ENCODE measurements at places on chromosomes 6 and 20. TPM values are rescaled to one million over a fixed set of nuclear protein-coding genes. Genes with fewer than 3 reads are reported as not detected.

ZNF831 gene
- total RNA-seq, result not detected

C6orf163 gene
- 0.44 TPM for total RNA-seq

SLC22A1 gene
- not detected for total RNA-seq

FAM50B gene
- total RNA-seq, result 8.5 TPM

MICB gene
- total RNA-seq, result 2.2 TPM

NANP gene
- total RNA-seq, result 4.1 TPM

TINAG gene
- not detected for total RNA-seq

CST5 gene
- not detected for total RNA-seq

RNF144B gene
- total RNA-seq, result 0.64 TPM

WFDC12 gene
- total RNA-seq, result not detected

PLCB4 gene
- total RNA-seq, result 0.29 TPM

NECAB3 gene
- 27.5 TPM for total RNA-seq

LPIN3 gene
- 10.0 TPM for total RNA-seq

SPATS1 gene
- total RNA-seq, result not detected

VGLL2 gene
- total RNA-seq, result not detected

KPNA5 gene
- 6.7 TPM for total RNA-seq

HIVEP2 gene
- 9.8 TPM for total RNA-seq

CCDC170 gene
- total RNA-seq, result 0.31 TPM

DCBLD1 gene
- total RNA-seq, result 13.5 TPM

NOTCH4 gene
- 5.3 TPM for total RNA-seq

KCNQ5 gene
- total RNA-seq, result 0.24 TPM

HLA-DQB2 gene
- not detected for total RNA-seq

CGA gene
- total RNA-seq, result not detected

PRL gene
- total RNA-seq, result not detected

XKR7 gene
- total RNA-seq, result not detected

ZBTB46 gene
- total RNA-seq, result 6.2 TPM

SH3BGRL2 gene
- 1.8 TPM for total RNA-seq

KCNK5 gene
- total RNA-seq, result not detected

C6orf58 gene
- total RNA-seq, result 0.15 TPM

BTN1A1 gene
- total RNA-seq, result not detected

NKAIN2 gene
- total RNA-seq, result not detected

ITPR3 gene
- 12.8 TPM for total RNA-seq

UBR2 gene
- total RNA-seq, result 16.2 TPM

CTCFL gene
- total RNA-seq, result not detected

ULBP3 gene
- 3.0 TPM for total RNA-seq

HCRTR2 gene
- total RNA-seq, result not detected

TSHZ2 gene
- 16.7 TPM for total RNA-seq

SLC17A2 gene
- total RNA-seq, result not detected

ANGPT4 gene
- total RNA-seq, result 0.05 TPM

SNAI1 gene
- 5.1 TPM for total RNA-seq

ELOVL4 gene
- total RNA-seq, result 2.7 TPM

CFB gene
- 56.5 TPM for total RNA-seq

SYNJ2 gene
- total RNA-seq, result 6.3 TPM

NNAT gene
- not detected for total RNA-seq

MTFR2 gene
- total RNA-seq, result 1.5 TPM

APMAP gene
- total RNA-seq, result 60.8 TPM

C6orf52 gene
- total RNA-seq, result not detected

MOCS1 gene
- 18.9 TPM for total RNA-seq

TNNC2 gene
- not detected for total RNA-seq

PDYN gene
- not detected for total RNA-seq

LINC00237 gene
- not detected for total RNA-seq

EBF4 gene
- 0.49 TPM for total RNA-seq

PROKR2 gene
- not detected for total RNA-seq

BPIFB4 gene
- total RNA-seq, result 0.24 TPM

SASH1 gene
- total RNA-seq, result 27.6 TPM

APCDD1L gene
- 14.9 TPM for total RNA-seq

MRPL2 gene
- total RNA-seq, result 26.8 TPM

DSN1 gene
- total RNA-seq, result 7.0 TPM

CITED2 gene
- 205 TPM for total RNA-seq
